ENCODE measurements at places on chromosomes 3 and 15.
A peak's percentile ranks its signal among the peaks of the same experiment; 100 is the strongest.

DNA sequence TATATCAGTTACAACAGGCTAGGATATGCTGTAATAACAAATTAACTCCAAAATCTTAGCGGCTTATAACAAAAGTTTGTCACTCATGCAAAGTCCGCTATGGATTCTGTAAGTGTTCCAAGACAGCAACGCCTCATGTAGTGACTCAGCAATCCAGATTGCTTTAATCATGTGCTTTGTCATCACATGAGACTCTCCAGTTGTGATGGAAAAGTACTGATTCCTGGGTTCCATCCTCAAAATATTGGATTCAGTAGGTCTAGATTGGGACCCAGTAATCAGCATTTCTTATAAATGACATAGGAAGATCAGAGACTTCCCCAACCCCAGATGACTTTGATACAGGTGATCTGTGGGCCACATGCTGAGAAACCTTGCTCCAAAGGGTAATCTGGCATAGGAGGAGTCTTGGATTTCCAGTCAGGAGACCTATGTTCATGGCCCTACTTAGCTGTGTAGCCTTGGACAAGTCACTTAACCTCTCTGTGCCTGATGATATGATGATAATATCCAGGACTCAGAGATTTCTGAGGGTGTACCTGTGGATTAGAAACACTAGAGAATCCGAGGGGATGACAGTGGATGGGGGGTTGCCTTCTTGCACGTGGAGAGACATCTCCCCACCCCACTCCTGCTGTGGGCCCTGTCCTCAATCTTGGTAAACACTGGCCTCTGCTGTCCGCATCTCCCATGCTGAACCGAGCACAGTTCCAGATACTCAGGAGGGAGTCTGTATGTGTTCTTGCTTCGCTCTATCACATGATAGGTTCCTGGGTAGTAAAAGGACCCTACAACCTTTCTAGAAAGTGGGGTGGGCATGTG, 65.5 kb downstream of the CORO2B start:
- DNase-seq = peak; percentile 78

DNA sequence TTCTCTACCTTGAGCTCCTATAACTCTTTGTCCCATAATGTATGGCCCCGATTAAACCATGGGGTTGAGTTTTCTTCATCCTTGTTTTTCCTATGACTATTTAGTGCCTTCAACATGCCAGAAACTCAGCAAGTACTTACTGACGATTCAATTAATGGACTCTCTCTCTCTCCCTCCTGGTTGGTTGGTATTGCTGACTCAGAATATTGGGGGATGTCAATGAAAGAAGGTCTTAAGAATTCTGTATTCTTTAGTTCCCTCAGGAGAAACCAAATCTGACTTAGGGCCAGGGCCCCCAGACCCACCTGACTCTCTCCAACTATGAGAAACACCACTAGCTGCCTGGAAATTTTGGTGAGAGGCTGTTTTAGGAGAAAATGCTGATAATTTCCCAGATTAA, 40.8 kb downstream of the TM4SF4 start:
- DNase-seq = no peak

- no peak for DNase-seq
These were observed 2.5 kb downstream of the MPI start for GRCh38 chr15:74892313-74892712.

DNA sequence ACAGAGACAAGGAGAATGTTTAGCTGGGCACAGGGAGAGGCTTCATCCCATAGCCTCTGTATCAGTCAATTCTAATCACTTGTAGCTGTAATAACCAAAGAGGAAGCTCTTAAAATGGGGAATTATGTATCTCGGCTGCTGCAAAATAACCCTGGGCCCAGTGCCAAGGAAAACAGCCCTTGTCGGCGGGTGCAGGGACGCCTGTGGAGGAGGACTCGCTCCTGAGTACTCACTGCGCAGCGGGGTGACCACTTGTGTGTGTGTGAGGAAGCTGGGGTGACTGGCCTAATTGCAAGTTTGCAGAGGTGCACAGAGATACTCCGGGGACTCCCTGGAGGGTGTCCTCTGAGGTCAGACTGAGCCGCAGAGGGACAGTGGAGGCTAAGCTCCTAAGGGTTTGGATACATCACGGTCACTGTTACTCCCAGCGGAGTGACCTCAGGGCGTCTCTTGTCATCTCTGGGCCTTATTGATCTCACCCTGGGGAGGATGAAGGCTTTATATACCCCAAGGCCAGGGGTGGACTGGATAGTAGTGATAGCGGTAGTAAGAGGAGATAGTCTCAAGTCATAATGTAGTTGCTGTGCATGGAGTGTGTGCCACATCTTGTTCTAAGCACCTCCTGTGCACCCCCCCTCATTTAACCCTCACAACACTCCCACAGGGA, 37.2 kb downstream of the SLC6A6 start:
- no peak for DNase-seq

- DNase-seq = no peak
These were observed 328.4 kb upstream of the UMPS start for GRCh38 chr3:124401843-124402242.

DNA sequence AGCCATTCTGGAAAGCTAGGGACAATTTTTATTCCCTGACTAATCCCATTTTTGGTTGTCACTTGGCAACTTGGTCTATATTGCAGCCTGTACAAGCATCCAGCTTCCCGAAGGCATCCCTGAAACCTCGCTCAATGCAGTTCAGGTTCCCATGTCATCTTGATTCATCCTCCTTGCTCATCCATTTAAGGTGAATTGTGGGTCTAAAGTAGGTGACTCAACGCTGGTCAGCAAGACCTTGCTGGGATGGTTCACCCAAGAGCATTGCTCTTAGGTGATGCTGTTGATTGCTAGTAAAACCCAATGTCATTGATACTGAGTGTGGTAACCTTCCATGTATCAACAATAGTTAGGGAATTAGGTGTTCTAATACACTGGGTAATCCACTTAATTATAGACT, 13.1 kb upstream of the RAB8B start:
- DNase-seq = no peak

DNA sequence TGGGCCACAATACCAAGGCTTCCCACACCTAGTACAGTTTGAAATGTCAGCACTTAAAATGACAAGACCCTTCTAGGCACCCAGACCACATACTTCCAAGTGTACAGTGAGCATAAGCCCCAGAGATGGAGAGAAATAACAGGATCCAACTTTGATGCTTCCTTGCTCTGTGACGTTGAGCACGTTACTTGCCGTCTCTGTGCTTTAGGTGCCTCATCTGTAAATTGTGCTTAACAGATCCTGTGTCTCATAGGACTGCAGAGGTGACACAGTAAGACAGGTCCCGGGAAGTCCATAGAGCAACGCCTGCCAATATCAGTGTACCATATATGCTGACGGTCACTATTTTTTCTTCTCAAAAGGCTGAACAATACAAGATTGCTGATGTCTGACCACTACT, 59.1 kb downstream of the LRIG1 start:
- no peak for DNase-seq

- DNase-seq = no peak
These were observed 2.7 kb upstream of the CPOX start for GRCh38 chr3:98596087-98596486.

- DNase-seq = no peak
These were observed 53.0 kb downstream of the SUCLG2 start for GRCh38 chr3:67601385-67601784.

DNA sequence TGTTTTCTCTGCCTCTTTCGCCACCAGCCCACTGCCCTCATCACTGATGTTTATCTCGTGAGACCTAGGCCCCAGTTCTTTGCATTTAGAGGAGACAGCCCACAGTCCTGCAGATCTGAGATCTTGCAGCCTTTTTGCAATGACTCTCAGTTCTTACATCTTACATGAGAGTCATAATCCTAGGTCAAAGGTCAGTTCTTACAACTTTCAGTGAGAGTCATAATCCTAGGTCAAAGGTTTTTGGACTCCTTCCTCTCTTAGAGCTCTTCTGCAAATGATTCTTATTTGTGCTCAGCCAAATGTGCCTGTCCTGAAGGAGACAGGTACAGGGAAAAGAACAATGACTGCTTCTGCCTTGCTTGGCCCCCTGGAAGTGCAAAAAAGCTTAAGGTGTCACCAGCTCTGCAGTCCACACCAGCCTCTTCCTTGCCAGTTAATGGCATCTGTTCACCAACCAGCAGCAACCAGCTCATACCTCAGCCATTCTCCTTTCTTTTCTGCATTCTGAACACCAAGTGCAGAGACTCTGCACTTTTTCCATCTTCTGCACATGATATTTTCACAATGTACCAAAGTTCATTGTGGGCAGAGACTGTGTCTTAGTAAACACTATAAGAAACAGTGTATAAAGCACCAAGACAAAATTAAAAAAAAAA, 67.1 kb downstream of the ABHD5 start:
- no peak for DNase-seq

GRCh38 chr3:173745952-173746682, 348.6 kb downstream of the NLGN1 start:
- DNase-seq = peak; percentile 23

- no peak for DNase-seq
These were observed 522.2 kb downstream of the EDEM1 start for GRCh38 chr3:5709714-5710113.

DNA sequence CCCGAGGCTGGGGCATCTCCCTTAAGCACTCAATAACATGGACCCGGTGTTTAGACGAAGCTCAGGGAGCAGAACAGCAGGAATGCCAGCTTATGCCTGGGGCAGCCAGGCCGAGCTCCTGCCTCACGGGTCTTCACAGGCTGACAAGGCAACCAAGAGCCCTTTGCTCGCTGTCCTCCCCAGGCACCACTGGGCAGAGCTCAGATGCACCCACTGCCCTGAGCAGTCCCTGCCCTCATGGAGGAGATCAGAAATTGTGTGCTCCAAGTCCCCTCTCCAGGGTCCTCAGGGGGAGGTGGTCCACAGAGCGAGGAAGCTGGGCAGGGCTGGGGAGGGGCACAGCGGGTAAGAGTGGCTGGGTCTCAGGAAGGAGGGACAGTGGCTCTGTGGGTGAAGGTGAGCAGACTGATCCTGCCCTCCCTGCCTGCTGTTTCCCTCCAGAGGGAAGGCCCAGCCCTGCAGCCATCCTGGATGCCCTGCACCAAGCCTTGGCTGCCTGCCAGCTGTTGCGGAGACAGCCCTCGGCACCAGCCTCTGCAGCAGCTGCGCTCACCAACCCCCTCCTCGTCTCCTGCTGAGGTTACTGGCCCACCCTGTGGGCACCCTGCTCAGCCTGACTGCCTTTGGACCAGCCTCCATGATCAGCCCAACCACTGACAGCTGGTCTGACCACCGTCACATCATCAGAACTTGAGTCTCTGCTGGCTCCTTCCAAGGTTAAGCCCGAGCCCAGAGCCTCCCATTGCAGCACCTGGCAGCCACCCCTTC, 21.1 kb upstream of the GP9 start:
- DNase-seq = no peak

- DNase-seq = no peak
These were observed 144.2 kb upstream of the BNIP2 start for GRCh38 chr15:59833366-59833765.

DNA sequence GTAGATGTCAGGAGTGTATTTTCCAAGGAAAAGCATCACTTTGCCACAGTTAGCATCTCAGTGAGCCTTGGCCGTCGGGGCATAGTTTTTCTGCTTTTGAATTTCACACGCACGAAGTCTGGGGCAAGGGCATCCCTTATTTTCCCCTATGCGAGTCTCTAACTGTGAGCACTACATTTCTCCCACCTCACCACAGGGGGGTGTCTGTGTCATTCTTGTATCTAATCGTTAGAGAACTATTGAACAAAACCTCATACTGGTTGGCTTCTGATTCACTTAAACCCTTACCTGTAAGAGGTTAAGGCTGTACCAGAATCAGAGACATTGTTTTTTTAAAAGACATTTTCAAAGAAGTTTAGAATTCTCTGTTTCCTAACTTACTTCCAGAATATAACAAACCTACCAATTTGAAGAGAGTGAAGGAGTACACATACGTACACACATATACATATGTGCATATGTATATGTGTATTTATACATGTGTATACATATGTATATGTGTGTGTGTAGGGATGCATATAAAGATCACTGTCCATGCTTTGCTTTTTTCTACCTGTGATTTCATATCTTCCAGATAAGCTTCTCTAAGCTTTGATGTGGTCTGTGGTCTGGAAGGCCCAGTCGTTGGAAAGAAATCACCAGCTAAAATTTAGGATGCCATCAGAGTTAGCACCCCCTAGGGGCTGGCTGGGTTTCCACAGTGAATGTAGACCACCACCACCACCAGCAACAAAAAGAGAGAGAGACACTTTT, 49.4 kb downstream of the MYZAP start:
- peak; percentile 33 for DNase-seq

- no peak for DNase-seq
These were observed 9.0 kb upstream of the C3orf33 start for GRCh38 chr3:155815030-155815545.

DNA sequence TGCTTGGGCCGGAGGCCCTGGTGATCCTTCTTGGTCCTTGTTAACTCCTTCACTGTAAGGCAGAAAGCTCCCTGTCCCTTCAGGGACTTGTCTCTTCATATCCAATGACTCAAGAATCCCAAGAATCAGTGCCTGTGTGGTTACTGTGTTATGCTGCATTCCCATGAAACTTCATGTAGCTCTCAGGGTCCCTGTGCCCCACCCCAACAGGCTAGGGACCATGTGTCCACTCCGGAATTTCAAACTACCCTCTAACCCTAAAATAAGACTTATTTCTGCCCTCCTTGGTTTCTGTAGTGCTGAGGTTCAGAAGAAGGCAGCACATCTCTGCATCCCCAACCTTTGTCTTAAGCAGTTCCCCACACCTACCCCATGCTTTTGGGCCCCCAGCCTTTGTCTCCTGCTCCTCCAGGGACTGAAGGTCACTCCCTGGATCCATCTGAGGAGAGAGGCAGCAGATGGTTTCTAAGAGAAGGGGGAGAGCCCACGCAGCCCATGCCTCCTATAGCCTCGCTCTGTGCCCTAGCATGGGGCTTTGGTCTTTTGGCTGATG, 531 bp upstream of the MAP1A start:
- peak; percentile 42 for DNase-seq

- no peak for DNase-seq
These were observed 32.6 kb downstream of the SEMA7A start for GRCh38 chr15:74400915-74401757.

- peak; percentile 91 for DNase-seq
These were observed 213.7 kb downstream of the PDCD6IP start for GRCh38 chr3:34012102-34012461.

- no peak for DNase-seq
These were observed 4.2 kb upstream of the CCR2 start for GRCh38 chr3:46349484-46350261.
